ENCODE measurements at places on chromosomes 5 and 9.

GRCh38 chr9:95586326-95586725 is 69.6 kb upstream of the PTCH1 start:
- no peak for DNase-seq

GRCh38 chr5:130141659-130142320 is 237.5 kb downstream of the CHSY3 start:
- DNase-seq: peak; percentile 25

DNA sequence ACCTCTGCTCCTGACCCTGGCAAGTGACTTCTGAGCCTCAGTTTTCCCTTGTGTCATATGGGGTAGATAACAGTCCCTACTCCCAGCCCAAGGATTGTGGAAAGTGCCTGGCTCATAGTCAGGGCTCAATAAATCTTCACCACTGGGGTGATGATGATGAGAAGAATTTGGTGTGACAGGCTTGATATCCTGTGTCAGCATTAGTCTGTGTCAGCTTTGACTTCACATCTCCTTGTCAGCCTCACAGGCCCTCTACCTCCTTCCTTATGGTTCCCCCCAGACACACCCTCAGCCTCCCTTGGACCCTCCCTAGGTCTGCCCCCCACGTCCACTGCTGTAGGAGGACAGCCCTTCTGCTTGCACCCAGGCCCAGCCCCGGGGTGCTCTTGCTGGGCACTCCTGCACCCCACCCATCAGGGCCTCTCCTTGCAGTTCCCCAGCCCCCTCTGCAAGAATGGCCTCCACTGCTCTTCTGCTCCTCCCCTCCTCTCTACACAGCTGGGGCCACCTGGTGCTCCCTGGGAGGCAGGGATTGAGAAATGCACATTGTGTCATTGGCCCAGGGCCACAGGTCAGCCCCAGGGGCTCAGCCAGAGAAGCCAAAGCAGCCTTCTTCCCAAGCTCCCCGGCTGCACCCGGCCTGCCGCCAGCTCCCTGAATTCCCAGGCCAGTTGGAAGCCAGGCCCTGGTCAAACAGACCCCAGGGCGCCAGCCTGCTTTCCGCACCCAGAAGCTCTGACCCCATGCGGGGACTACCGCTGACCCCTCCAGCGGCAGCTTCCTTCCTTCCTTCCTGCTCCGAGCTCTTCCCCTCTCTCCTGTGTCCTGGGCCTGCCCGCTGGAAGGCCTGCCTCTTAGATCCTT is 7.7 kb downstream of the FGFR4 start:
- peak; percentile 70 for DNase-seq

DNA sequence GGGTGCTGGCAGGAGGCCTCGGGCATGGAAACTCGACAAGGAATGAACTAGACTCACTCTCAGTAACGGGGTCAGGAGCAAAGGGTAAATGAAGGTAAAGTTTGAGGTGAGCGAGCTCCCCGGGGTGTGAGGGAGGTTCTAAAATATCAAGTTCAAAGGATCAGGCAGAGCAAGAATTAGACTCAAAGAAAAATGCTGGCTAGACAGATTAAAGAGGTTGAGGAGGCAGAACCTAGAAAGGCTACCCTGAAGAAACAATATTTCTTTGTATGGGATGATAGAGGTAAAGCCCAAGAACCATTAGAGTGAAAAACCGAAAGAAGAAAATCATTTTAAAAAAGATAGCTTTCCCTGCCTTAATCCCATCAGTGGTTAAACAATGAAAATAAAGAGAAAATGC is 386.7 kb upstream of the MEF2C start:
- no peak for DNase-seq

DNA sequence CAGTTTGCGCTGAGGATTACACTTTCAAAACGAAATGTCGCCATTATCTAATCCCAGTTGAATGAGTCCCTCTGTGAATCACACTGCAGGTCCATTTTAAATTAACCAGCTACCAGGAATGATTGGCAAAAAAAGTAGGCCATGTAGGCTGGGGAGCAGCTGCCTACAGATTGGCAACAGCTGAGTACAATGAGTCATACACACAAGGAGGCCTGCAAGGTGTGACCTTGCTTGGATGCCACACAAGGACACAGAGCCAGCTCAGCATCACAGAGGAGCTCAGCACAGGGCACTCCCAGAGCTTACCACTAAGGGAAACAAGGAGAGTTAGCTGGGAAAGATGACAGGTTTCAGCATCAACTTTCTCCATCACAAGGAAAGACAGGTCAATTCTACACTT is 12.9 kb downstream of the HAVCR1 start:
- no peak for DNase-seq

DNA sequence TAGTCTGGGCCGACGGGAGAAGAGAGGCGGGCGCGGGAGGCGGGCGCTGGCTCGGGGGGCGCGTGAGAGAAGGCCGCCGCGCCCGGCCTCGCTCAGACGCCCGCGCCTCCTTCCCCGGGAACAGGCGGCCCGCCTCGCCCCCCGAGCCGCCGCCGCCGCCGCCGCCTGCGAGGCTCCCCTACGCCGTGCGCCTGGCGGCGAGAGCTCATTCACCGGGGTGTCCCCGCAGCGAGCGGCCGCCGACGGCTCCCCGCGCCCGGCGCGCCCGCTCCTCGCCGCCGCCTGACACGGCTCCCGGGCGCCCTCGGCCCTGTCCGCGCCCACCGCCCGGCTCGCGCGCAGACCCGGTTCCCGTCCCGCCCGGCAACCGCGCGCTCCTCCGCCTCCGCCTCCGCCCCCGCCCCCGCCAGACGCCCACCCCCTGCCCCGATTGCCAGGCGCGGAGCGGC is at the start of gene GNAQ:
Gene GNAQ, minus strand, starts transcription at position 368 of the 449 bp plus-strand sequence. CDS start 576 bp downstream, outside the sequence.
- DNase-seq: no peak

DNA sequence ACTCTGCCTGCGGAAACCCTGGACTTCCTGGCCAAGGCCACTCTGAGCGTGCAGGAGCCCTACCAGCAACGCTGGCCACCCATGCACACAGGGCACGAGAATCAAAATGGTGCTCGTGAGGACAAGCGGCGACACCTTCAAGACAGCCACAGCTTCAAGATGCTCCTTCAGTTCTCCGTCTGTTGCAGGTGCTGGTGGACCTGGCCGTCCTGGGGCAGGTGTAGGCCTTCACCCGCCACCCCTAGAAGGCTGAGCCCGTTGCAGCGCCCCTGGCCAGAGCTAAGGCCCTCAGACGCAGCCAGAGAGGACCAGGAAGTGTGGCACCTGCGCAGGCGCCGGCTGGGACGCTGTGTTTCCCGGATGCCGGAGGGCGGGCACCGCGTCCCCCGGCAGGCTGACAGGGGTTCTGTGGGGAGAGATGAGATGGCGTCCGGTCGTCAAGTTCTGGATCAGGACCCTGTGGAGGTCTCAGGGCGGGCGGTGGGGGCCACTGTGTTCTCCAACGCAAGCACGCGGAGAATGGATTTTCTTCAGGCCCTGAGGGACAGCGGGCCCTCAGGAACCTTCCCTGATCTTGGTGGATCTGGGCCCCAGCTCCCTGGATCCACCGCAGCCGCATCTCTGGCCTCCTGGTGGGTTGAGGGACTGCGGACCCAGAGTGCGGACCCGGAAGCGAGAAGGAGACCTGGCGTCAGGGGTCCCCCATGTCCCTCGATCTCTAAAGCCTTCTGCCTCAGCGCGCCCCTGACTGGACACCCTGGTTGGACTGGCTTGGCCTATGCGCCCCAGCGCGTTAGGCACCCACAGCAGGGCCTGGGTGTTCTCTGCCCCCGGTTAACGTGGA is 1770.8 kb upstream of the CDH9 start:
- DNase-seq: no peak

GRCh38 chr5:3715062-3715461 is 119.4 kb downstream of the IRX1 start:
- DNase-seq: no peak

GRCh38 chr5:126373375-126374108 is 49.7 kb upstream of the GRAMD2B start:
- DNase-seq: no peak

DNA sequence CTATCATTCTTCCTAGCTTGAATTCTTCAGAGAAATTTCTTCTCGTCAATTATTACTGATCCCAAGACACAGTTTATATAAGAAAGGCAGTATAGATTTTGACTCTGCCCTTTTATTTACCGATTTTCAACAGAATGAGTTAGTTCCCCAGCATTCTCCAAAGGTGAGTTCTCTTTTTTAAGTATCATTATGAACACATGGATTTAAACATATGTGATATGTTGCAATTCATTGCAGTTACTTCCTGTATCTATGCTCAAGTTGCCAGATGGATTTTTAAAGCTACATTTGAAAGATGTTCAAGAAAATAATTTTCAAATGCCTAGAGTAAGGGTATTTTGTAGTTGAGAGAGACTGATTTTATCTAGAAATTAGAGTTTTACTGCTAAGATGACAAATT is 8.4 kb downstream of the WDR41 start:
- no peak for DNase-seq

DNA sequence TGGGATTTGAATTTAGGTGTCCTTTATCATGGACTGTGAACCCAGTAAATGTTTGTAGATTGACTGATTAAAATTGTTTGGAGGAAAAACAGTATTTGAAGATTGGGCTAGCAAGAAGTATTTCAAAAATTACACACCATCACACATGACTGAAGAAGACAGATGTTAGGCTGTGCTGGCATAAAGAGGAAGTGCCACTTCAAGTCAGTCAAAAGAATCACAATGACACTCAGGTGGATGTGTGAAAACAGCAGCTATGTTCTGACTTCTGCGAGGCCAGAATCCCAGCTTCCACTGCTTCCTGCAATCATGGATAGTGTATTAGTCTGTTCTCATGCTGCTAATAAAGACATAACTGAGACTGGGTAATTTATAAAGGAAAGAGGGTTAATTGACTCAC is 393.3 kb downstream of the DMRT2 start:
- no peak for DNase-seq

- DNase-seq: no peak
These were observed 15.5 kb upstream of the PAIP1 start for GRCh38 chr5:43572357-43572756.

- no peak for DNase-seq
These were observed 4.2 kb downstream of the CDC14B start for GRCh38 chr9:96615411-96615810.

- peak; percentile 81 for DNase-seq
These were observed 210.2 kb upstream of the ACTBL2 start for GRCh38 chr5:57692582-57693487.

DNA sequence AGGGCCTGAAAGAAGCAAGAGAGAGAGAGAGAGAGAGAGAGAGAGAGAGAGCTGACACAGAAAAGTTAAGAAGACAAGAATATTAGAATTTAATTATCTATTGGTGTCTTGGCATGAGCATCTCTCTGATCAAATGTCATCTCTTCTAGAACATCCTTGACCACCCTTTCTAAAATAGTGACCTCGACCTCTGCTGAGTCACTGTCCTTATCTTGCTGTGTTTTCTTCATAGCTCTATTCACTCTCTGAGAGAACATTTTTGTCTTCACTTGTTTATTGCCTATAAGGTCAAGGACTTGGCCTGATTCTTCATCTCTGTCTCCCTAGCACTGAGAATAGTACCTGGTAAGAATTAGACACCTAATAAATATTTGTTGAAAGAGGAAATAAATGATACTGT is 383.8 kb upstream of the RPS23 start:
- no peak for DNase-seq

GRCh38 chr5:10306806-10307205 is 896 bp downstream of the CMBL start:
- no peak for DNase-seq

DNA sequence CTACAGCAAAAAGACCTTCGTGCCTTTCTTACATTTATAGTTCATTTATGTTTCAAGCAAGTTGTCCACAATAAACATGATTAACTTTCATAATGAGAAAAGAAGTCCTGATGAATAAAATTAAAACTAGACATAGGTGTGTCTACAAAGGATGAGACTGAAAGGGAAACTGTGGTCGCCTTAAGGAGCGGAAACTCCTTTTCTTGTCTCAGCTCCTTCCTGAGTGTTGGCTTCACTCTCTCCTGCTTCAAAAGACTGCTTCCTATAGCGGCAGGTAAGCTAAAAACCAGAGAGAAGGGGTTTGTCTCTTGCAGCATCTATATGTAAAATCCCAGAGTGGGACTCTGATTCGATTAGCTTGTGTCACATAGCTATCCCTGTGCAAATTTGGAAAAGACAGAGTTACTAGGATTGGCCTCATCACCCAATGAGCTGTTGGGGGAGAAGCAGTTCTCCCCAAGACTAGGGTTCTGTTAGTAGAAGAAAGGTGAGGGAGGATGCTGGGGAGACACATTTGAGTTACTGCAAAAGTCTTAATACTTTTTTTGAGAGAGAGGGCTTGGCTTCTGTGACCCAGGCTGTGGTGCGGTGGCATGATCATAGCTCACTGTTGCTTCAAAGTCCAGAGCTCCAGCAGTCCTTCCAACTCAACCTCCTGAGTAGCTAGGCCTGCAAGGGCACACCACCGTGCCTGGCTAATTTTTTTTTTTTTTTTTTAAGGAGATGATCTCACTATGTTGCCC is 16.8 kb upstream of the CTSL start:
- DNase-seq: no peak

DNA sequence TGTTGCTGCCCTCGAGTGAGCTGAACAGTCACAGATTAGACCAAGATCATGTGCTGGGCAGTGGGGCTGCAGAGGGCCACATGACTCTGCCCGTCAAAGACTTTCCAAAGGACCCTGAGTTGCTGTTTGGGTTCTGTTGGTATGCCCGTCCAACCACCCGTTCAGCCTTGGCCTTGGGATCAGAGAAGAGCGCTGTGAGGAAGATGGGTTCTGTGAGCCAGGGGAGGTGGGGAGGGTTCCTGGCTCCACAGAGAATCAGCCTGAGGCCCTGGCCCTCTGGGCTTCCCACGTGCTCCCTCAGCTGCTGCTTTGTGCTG is 72.6 kb downstream of the RGS3 start:
- no peak for DNase-seq

GRCh38 chr5:151534350-151534749 is 56.8 kb downstream of the FAT2 start:
- DNase-seq: no peak

DNA sequence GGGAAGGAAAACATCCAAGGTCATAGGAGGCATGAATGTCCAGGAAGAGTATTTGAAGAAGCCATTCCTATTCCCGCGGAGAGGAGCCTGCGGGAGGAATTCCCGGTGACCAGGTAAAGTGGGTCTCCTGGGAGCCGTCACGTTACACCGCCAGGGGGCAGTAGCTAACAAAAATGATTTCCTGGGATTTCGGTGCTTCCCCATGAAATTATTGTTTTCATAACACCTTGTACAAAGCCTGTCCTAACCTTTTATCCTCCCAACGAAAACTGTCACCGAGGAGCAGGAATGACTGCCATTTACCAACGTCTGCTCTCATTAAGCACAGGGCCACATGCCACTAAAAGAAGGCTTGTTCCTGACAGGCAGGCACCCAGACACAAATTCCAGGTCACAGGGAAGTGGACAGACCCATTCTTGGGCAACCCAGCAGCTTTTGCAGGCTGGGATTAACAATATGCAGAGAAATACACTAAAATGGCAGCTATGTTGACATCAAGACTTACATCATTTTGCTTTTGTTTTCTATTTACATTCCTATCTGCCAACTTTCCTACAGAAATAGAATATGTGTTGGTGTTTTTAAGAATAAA is 41.2 kb upstream of the CTSL start:
- DNase-seq: peak; percentile 13

DNA sequence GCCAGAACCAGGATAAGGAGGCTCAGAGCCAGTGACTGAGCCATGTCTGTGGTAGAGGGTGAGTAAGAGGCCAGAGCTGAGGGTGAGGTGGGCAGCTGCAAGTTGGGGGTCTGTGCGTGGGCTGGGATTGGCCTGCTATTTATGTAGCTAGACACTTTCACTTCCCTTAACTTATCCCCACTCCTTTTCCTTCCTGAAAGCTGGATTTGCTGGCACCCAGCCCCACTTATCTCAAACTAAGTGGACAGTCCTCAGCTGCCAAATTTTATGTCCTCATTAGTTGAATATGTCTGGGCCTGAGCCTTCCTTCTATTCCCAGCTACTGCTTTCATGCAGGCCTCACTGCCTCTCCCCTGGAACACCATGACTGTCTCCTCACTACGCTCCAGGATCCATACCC is at the start of gene CCL21:
Gene CCL21, minus strand, starts transcription at position 114 of the 400 bp plus-strand sequence. Its CDS starts 70 bp downstream, at position 44.
- no peak for DNase-seq

All from fibroblast of gingiva (primary cell).